Activated CD8-positive, alpha-beta memory T cell treated with anti-CD3 and anti-CD28 coated beads for 48 hours (primary cell): ENCODE measurements at places on chromosomes 3 and 15.

DNA sequence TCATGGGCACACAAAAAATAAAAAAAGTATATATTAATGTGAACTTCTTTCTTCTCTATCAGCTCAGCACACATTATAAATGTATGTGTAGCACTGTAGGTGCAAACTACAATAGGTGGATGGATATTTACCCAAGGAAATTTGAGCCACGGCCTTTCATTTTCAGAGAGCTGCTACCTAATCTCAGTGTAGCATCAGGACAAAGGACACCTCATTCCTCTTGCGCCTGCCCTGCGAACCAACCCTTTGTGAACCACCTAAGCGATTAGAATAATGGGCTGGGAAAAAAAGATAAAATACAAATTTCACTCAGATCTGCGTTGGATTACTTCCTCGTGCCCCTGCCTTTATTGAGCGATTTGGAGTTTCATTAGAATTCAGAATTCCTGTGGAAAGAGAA is 263.2 kb downstream of the NR2F2 start:
- no peak for DNase-seq

DNA sequence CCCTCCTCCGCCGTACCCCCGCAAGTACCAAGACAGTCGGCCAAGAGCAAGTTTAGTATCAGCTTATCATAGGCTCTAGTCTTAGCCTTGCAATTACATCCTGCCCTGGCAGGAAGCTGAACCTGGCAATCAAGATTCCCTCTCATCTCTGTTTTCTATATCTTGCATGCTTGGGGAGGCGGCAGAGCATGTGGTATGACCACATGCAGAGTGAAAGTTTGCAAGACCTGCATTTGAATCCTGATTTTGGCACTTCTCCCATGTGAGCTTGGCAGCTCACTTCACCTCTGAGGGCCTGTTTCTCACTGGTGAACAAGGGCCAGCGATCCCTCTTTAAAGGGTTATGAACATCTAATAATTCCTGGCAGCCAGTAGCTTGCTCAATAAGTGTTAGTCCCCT is 106.1 kb upstream of the FRMD4B start:
- DNase-seq = no peak

- no peak for DNase-seq
Measured at GRCh38 chr15:78061963-78062427, 15.5 kb downstream of the TBC1D2B start.

DNA sequence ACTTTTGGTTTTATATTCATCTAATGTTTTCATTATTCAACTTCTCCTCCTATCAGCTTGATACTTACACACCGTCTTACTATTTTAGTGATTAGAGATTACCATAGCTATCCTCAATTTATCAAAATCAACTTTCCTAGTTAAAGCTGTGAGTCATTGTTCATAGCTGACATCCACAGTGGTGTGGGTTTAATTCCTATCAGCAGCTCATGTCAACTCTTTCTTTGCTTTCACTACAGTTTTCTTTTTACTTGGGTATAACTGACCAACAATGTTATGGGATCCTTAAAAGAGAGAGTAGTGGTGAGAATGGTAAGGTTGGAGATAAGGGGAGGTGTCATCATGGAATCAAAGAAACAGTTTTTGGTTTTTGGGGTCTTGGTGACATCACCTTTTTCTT is 112.7 kb downstream of the NFKBIZ start:
- no peak for DNase-seq

GRCh38 chr15:52440414-52440813 is 88.3 kb downstream of the MYO5A start:
- DNase-seq = no peak

GRCh38 chr15:32966512-32966911 is 228.0 kb downstream of the FMN1 start:
- DNase-seq = no peak

DNA sequence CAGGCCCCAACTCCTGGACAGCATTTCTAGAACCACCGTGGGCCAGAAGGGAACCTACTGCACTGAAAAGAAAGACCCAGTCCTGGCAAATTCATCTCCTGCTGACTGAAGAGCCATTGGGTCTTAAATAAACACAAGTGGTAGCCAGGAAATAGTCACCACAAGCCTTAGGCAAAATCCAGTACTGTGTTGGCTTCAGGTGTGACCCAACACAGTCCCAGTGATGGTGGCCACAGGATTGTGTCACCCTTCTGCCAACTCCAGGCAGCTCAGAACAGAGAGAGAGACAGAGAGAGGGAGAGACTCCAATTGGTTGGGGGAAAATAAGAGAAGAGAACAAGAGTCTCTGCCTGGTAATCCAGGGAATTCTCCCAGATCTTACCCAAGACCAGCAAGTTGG is 23.1 kb downstream of the NEDD4 start:
- DNase-seq = no peak

- no peak for DNase-seq
Measured at GRCh38 chr3:182971637-182972036, 8.7 kb downstream of the DCUN1D1 start.

- no peak for DNase-seq
Measured at GRCh38 chr3:146838221-146838620, 233.1 kb upstream of the PLSCR5 start.

DNA sequence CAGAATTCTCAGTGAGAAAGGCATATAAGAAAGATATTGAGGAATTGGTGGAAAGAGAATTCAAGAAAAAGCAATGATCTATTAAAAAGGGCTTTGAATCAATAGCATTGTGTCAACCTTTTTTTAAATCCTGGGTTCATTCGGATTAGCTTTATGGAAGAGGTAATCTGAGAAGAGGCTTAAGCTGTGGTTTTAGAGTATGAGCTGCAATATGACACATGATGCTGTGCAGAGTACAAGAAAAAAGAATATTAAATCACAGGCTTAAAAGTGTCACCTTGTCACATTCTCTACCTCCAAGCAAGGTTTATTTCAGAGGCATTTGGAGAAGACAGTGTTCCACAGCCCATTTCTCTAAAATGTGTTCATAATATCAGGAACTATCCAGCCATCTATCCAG is 128.9 kb downstream of the RTP4 start:
- no peak for DNase-seq

DNA sequence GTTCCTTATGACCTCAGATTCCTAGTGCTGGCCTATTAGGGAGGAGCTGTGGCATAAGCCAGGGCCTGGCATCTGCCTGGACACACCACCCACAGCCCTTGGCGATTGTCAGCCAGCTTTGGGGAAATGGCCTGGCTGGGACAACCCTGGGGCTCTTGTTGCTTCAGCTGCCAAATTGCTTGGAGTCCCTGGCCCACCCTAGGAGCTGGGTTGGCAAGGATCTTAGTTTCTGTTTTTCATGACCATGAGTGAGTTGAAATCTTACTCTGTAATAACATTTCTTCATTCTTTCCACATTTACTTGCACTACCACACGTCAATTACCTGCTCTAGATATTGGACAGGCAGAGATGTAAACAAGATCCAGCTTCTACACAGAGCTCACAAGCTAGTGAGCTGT is 1.9 kb upstream of the MYZAP start:
- no peak for DNase-seq

DNA sequence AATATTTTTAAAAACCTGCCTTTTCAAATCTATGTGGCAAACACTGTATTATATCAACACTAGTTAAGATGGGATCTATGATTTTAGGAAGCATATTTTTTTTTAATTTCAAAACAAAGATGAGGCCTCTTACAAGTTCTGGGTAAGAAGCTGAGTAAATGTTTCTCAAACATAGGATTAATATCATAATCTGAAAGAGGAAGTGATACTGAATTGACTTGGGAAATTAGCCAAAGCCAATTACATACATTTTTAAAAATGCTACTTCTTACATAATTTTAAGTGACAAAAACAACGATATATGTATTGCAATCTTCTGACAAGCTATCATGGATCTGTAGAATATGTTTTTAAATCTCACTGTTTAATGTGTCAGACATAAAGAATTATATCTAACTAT is 135.1 kb upstream of the UBP1 start:
- no peak for DNase-seq

GRCh38 chr3:177752831-177753230 is 555.5 kb upstream of the TBL1XR1 start:
- no peak for DNase-seq

DNA sequence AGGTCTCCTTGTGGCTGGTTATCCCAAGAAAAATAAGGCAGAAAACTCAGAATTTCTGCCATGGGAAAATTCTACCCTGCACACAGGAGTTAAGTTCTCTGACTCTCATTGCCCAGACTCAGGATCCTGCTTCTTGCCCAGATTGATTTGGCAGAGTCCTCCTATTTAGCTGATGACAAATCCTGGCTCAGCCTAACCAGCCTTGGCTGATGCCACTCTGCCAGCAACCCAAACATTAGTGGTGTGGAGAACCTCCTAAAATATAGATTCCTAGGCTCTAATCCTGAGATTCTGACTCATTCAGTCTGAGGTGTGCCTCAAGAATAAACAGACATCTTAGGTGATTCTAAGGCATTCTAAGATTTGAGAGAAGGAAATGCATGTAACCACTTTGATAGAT is 60.5 kb upstream of the ACTC1 start:
- no peak for DNase-seq

DNA sequence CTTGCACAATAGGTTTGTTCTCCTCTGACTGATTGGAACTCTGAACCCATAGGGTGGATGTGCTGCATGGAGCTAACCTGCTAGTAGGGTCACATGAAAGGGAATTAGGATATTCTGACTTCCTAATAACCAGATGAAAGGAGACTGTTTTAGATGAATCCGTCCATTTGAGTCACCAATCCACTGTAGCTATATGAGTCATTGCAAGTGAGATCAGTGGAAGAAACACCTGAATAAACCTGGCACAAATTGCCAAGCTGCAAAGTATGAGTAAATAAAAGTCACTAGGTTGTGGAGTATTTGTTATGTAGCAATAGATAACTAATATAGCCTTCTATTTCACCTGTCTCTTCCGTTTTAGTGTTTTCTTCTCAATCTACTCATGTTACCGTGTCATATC is 584.4 kb downstream of the PDCD6IP start:
- DNase-seq = no peak

DNA sequence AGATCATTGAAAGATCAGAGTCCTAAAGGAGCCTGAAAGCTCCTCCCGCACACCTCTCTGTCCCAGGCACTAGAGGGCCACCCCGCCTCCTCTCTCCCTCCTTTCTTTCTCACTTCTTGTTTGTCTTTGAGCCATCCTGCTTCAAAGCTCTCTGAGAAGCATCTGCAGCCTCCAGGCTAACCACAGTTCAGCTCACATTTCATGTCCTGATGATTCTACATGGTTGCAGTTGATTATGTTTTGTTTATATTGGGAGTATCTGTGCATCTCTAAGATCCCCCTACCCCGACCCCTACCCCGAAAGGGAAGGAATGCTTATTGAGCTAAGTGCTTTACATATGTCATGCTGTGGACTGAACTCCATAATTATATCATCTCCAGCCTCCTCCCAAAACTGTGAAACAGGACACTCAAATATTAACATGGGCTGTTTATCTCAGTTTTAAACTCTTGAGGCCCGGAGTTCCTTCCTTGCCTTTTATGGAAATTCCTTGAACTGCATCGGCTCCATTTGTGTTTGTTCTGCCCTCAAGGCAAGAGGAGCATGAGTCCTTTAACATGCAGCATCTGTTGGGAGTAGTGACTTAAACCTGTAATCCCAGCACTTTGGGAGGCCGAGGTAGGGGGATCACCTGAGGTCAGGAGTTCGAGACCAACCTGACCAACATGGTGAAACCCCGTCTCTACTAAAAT is 30.9 kb downstream of the MGLL start:
- DNase-seq = no peak

DNA sequence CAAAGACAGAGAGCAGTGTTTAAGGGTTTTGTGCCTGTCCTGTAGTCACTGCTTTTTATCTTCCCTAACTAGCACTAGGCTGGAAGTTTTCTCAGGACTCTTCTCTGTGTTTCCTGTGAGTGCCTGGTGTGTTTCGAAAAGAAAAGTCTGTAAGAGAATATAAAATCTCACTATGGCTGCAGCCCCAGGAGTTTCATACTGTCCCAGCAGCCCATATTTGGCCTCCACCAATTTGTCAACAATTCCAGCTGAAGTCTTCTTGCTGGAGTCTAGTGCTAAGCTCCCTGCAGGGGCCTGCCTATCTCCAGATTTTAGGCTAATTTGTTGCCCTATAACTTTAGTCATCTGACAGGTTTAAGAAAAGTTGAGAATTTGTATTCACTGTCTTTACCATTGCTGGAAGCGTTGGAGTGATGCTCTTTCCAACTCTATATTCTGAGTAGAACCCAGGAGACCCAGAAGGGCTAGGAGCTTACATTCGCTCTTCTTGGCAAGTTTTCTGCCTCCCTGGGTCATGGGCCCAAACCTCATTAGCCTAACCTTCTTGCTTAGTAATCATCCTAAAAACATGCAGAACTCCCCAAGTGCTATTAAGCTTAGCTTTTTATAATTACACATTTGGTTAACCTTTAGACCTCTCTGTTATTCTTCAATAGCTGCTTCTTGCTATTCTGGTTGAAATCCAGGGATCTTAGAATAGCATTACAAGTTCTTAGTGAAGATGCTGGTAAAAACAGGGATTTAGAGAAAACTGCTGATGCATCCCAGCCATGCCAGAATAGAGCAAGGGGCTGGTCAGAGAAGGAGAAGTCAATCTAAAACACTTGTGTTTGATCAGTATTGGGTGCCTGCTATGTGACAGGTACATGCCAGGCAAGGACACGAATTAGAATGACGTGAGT is 283.1 kb downstream of the NEK10 start:
- DNase-seq = no peak

DNA sequence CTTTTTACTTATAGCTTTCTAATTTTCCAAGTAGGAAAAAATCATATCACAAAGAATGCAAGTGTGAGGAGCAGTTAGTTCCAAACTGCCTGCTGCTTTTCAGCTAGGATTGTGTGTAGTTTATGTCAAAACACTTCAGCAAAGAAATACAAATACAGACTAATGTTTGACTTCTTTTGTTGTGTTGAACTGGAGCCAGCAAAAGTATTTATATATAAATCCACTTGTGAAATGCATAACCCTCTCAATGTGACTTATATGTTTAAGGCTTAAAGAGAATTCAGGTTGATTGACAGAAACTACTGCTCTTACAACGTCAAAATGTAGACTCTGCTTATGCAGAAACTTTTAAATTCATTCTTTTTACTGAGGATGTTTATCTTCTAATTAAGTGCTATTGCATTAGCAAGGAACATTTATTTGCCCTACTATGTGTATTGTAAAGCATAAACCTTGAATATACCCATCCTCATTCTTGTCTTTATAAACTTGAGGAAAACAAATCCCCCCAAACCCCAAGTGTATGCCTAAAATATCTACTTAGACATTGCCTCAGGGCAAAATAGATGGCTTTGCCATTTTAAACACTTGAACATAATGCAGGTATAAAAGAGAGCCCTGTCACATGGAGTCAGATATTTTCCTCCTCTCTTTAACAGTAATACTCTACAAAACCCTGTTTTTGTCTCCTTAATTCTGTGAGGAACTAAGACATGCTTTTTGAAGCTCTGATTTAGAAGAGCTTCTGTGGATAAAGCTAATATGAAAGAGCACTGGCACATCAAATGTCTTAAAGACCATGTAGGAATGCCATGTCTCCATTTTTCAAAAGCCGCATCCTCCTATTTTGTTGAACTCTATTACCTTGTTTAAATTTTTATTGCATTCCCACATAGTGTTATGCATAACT is 302.8 kb upstream of the TBC1D5 start:
- no peak for DNase-seq

- no peak for DNase-seq
Measured at GRCh38 chr3:54743755-54744154, 184.1 kb downstream of the LRTM1 start.
